Fibroblast of skin of abdomen (primary cell): ENCODE measurements at places on chromosomes 13 and 19.

DNA sequence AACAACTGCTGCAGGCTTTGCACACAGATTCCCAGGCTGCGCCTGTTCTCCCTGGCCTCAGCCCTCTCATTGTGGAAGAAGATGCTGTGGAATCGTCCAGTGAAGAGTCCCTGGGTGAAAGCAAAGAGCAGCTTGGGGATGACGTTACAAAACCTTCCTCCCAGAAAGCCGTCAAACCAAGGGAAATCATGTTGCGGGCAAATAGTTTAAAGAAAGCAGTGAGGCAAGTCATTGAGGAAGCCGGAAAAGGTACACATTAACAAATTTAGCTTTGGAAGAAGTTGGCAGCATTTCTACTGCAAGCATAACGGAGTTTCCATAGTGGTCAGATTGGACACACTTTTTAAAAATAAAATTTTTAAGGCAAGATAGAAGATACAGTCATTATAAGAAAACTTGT lies 82.9 kb upstream of the AKAP11 start:
- DNase-seq, result no peak

DNA sequence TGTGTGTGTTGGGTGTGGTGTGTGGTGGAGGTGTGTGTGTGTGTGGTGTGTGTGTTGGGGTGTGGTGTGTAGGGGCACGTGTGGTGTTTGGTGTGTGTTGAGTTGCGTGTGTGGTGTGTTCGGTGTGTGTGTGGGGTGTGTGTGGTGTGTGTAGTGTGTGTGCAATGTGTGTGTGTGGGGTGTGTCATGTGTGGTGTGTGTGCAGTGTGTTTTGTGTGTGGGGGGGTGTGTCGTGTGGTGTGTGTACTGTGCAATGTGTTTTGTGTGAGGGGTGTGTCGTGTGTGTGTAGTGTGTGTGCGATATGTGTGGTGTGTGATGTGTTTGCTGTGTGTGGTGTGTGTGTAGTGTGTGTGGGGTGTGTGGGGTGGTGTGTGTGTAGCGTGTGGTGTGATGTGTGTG lies 6.0 kb upstream of the KPTN start:
- DNase-seq, result no peak

GRCh38 chr13:44271031-44271455 lies 102.6 kb upstream of the SERP2 start:
- DNase-seq, result no peak

DNA sequence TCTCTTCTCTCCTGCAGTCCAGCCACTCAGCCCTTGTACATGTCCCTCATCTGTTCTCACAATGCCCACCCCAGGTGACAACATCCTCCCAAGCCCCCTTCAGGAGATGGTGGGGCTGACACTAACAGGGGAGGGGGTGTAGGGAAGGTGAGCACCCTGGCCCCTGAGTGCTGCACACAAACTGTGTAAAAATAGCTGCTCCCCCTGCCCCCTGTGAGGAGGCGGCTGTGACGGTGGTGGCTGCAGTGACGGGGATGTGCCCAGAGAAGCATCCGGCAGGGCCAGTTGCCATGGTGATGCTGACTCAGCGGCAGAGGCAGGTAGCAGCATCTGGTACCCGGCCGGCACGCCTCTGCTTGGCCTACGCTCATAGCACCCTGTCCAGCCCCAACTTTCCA lies 13.0 kb upstream of the JUND start:
- no peak for DNase-seq

GRCh38 chr19:44662691-44663385 lies 8.4 kb upstream of the CEACAM19 start:
- peak; percentile 50 for DNase-seq

- DNase-seq, result peak; percentile 81
Observed at GRCh38 chr13:107450931-107451330, 764.4 kb downstream of the LIG4 start.

DNA sequence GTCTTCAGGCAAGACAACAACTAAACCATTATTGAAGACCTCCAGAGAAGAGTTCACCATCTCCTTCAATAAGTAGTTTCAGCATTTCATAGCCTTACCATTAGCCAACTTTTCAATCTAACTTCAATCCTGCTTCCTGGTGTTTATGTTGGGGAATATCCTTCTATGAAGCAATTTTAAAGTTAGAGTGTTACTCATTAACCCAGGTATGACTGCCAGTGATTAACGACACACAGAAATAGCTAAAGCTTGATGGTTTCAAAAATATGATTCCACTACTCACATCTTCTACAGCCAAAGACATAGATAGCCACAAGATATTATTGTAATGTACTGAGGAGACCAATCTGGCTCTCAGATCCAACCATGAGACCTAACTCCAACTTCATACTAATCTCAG lies 403.2 kb downstream of the EFNB2 start:
- DNase-seq, result peak; percentile 45
